ENCODE measurements at places on chromosomes 4 and X. TPM values are rescaled to one million over a fixed set of nuclear protein-coding genes. Genes with fewer than 3 reads are reported as not detected.

Gene SLIT2
- 16.0 TPM for total RNA-seq

Gene UFSP2
- 25.0 TPM for total RNA-seq

GRCh38 chr4:152374606-152375285 lies 161.1 kb downstream of the FBXW7 start:
- no peak for DNase-seq

GRCh38 chr4:6450709-6451108 lies 21.7 kb downstream of the PPP2R2C start:
- DNase-seq = no peak

- no peak for DNase-seq
These were observed 156.3 kb upstream of the RAI2 start for GRCh38 chrX:18017411-18017810.

DNA sequence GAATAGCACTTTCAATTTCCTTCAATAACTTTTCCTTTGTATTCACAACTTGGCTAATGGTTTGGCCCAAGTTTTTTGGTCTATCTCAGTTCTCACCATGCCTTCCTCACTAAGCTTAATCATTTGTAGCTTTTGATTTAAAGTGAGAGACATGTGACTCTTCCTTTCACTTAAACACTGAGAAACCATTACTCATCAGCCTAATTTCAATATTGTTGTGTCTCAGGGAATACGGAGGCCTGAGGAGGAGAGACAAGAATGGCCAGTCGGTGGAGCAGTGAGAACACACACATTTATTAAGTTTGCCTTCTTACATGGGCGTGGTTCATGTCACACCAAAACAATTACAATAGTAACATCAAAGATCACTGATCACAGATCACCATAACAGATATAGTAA lies 56.7 kb downstream of the TSPAN5 start:
- no peak for DNase-seq

DNA sequence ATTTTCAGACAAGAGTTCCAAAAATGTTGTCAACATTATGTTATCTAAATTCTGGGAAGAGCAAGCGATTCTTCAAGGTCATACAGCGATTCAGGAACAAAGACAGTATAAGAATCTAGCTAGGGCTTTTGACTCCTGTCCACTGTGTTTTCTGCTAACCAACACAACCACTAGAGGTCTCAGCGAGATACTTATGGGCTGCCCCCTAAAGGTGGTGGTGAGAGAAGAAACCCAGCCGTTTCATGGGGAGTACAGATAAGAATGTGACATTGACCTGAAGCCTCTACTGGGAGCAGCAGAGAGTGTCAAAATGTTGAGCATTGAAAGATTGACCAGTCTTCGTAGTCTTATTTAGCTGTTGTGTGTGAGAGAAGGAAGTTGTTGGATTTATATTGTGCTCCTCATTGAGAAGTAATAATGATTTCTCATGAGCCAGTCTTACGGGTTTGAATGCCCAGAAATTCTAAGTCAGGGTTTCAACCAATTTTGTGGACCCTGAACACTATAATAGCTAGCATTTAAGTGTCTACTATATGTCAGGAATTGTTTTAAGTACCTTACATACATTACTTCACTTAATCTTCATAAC lies 168.3 kb downstream of the SPRY1 start:
- no peak for DNase-seq

Measured in omental fat pad (tissue), 4 donors.